GM23338 (cell line): ENCODE measurements at places on chromosomes 4 and X.

- DNase-seq = no peak
Measured at GRCh38 chr4:76023389-76023788, at the start of gene CXCL10. TSS of gene CXCL10 (minus strand) at chr4:76023497. CDS start at chr4:76023431, 66 bp downstream.

- DNase-seq = no peak
Measured at GRCh38 chr4:159106636-159107035, 3.8 kb downstream of the RAPGEF2 start.

- DNase-seq = no peak
Measured at GRCh38 chr4:148396986-148397673, 45.1 kb downstream of the NR3C2 start.

- no peak for DNase-seq
Measured at GRCh38 chrX:2820136-2820771, 8.5 kb upstream of the GYG2 start.

DNA sequence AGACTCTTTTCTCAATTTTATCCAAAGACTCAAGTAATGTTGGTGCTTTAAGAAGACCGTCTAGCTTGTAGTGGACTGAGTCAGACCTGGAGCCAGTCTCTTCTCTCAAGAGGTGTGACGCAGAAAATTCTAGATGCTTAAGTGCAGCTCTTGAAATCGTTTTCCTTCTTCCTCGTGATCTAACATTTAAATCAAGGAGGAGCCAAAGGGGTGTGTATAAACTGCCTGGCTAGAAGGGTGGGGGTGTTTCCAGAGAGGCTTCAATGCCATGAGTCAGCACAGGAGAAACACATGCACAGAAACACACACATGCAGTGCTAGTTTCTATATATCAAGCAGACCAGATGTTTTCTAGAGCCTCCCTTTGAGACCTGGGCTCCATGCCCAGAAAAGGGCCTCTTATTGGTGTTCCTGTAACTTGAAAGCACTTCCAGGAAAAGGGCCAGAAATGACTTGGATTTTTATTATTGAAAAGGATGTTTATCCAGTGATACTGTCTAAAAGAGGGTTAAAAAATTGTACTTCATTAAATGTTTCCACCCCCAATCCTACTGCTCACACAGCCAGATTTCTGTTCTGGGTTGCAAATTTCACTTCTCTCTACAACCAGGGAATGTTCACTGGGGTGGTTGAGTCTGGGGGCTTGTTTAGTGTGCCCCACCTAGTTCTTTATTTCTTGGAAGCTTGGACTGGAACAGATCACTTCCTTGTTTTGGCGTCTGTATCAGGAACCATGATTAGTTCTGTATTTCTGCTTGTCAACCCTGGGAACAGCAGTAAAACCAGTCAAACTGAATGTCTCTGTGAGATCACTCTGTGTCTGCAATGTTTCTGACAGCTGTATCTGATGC lies at the start of gene CLIC2:
TSS of gene CLIC2 (minus strand) at position 129 of the 851 bp plus-strand sequence. CDS start 187 bp downstream, outside the sequence.
- no peak for DNase-seq

GRCh38 chr4:129138810-129139496 lies 43.0 kb downstream of the C4orf33 start:
- no peak for DNase-seq

GRCh38 chr4:136864604-136865185 lies 667.6 kb downstream of the PCDH18 start:
- DNase-seq = peak; percentile 89

DNA sequence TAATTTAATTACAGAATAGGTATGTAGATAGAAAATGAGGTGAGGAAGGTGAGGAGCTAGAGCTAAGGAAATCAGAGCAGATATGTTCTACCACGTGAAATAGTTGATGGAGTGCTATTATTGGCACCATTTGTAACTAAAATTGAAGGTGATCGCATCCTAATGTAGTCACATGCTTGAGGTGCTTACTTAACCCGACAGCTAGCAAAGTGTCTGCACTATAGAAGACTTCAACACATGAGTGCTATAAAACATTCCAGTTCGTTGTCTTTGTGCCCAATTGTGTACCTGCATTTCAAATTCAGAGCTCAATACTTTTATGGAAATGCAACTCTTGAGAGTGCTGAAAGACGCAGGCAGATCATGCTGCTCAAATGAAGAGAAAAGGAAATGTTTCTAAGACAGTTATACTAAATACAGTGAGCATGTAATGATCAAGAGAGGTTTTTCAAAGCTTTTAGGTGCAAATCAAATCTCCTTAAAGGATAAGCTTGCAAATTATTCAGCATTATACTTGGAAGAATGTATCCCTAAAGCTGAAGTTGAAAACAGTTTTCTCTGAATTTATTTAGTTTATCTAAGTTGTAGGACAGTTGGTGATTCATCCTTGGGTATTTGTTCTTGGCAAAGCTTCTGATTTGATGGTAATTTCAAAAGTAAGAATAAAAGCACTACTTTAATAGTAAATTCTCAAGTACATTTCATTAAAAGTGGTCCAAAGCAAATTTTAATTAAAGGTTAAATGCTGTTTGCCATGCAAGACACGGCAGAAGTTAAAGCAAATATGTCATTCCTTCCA lies 223.9 kb upstream of the EPHA5 start:
- DNase-seq = no peak

DNA sequence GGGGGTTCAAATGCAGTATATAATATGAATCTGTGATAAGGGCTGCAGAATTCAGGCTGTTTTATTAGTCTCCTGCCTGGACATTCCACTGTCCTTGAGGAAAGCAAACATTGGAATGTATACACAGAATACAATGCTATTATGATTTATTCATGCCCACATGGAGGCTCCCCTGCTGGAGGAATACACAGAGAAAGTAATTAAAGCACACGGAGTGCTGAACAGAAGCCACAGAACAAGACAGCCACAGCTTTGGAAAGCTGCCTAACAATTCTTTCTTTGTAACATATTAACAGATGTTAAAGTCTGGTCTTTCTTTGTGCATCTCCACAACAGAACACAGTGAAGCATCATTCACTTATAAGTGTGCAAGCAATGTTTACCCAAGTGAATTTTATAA lies 155.8 kb downstream of the ARAP2 start:
- no peak for DNase-seq

DNA sequence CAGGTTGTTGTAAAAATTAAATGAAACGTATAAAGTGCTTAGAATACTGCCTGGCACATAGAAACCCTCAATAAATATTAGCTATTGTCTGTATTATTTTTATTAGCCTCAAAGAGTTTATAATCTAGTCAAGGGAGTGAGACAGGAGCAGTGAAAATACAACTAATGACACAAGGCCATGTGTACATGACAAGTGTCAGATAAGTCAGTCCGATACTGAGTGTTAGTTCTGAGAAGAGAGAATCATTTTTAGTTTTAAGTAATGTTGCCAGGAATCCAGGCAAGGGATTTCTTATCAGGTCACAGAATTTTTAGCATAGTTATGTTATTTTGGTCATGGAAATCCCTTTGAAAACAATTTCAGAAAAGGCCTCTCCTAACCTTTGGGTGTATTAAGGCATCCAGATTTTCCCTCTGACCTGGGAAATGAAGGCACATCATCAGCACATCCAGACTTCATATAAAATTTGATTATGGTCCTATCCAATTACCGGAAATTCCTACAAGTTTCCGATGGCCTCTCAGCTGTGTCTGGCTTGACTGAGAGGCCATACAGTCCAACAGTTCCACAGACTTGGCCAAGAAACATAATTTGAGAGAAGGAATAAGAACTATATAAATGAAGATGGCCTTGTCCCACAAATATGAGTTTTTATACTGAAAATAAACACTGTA lies 35.7 kb downstream of the PPARGC1A start:
- DNase-seq = no peak

- no peak for DNase-seq
Measured at GRCh38 chr4:124079174-124079780, 633.3 kb downstream of the ANKRD50 start.

DNA sequence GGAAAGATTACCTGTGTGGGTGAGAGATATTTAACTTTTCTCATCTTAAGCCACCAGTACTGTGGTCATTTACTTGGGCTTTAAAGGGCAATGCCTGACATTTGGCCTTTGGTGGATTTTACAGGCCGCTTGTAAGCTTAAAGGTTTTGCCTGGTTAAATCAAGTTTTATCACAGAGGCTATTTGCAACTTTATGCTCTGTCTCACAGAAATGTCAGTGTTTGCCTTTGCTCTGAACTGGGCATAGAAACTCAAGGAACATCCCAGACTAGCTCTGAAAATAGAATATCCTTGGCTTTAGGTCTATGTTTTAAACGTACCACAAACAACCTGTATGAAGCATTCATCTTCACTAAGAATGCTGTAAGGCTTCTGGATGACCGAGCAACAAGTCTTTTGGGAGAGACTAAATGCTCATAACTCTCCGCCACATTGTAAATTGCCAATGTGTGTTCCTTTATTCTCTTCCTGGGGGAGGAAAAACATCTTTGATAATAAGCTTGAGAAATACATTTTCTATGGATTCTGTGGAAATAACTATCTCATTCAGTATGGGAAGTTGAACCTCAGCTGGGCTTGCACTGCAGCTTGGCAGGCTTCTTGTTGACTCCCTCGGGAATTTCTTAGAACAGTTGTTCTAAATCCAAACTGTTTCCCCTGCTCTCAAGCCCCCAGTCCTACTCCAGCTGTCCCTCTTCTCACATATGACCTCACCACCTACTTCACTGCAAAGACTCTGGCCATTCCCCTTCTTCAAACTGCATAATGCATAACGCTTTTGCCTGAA lies 105.8 kb upstream of the WDR44 start:
- no peak for DNase-seq

GRCh38 chr4:180532691-180533090 lies 1710.5 kb upstream of the TENM3 start:
- peak; percentile 14 for DNase-seq

DNA sequence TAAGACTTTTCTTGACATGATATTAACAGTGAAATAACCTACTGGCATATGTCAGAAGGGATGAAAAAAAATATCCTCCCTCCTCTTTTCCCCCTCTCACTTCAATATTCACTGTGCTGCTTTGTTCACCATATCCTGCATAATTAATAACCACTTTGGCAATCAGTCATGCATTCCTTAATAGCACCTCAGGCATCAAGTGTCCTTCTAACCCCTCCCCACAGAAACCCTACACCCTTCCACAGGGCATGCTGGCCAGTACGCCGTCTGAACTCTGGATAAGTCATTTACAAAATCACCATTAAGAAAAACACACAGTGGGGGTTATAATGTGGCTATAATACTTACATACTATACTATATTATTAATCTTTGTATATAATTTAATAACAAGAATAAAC lies 165.9 kb downstream of the PDGFC start:
- DNase-seq = peak; percentile 6

DNA sequence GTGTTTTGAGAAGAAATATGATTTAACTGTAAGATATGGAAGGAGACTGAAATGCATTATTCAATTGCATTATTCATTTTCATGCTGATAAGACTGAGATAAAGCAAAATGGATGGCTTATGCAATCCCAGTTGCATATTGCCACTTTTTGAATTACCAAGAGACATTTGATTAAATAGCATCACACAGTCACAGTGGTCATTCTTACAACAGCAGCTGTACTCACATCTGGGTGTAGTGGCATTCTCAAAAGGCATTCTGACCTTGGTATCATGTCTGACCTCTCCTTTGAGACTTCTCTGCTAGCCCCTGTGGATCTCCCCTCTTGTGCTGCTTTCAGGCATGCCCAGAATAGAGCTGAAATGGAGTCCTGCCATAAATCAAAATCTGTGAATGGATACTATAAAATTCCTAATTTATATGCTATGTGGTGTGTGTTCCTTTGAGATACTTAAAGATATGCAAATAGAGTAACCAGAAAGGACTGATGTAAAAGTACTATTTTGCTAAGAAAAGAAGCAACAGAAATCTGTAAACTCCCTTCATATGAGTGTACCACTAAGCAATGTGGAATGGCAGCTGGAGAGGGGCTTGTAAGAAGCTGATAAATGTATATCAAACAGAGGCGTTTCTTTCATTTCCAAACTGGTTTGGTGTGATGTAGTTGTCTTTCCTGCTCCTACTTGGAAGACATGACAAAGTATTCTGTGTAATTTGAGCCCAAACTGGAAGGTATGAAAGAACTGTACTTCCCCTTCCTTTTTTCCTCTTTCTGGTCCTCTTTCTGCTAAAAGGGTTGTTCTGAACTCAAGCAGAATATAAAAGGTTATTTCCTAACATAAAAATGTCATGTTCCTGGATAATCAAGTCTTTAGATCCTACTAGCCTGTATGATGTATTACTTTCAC lies 25.4 kb upstream of the METAP1 start:
- peak; percentile 28 for DNase-seq

GRCh38 chr4:77163641-77164040 lies 6.6 kb downstream of the CCNG2 start:
- DNase-seq = no peak

- DNase-seq = peak; percentile 60
Measured at GRCh38 chrX:117972711-117973109, 143.9 kb downstream of the KLHL13 start.

DNA sequence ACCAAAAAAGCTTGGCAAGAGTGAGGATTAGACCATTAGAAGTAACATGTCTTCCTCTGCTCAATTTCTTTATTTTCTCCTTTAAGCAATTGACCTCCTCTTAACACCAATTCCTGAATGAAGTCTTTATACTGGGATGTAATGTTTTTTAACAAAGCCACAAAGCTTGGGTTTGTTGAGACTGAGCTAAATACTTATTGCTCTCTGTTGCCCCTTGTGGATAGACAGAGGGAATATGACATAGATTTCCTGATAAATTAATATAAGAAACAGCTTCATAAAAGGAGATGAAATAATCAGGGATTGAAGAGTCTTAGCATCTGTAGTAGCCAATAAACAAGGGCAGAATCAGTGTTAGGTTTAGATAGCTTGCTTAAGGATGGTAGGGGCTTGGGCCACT lies 57.6 kb downstream of the CCDC160 start:
- peak; percentile 17 for DNase-seq

DNA sequence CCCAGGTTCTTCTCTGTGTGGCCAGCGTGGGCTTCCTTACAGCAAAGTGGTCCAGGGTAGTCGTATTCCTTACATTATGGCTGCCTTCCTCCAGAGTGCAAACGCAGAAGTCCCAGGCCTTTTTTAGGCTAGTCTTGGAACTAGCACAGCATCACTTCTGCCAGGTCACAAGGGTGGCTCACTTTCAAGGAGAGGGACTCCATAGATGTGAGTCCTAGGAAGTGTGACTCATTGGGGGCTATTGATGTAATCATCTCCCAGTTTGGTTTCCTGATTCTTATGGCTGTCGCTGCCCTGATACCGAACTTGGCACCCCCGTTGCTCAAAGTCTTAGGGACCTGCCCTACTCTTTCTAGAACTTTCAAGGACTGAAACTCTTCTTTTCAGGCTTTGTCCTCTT lies 140.0 kb downstream of the DCK start:
- DNase-seq = no peak

GRCh38 chr4:5503336-5503936 lies 204.9 kb downstream of the EVC2 start:
- DNase-seq = no peak

- no peak for DNase-seq
Measured at GRCh38 chrX:32825009-32825408, 386.3 kb downstream of the DMD start.

GRCh38 chrX:13009273-13009672 lies 34.4 kb downstream of the TMSB4X start:
- no peak for DNase-seq

GRCh38 chrX:39497702-39498265 lies 600.0 kb downstream of the BCOR start:
- DNase-seq = no peak
